Stimulated activated CD4-positive, alpha-beta T cell treated with anti-CD3 and anti-CD28 coated beads, Interleukin-1b, Interleukin-23, amount 100 ng/mL, for 1 hour (primary cell): ENCODE measurements at places on chromosomes 12 and 14.

DNA sequence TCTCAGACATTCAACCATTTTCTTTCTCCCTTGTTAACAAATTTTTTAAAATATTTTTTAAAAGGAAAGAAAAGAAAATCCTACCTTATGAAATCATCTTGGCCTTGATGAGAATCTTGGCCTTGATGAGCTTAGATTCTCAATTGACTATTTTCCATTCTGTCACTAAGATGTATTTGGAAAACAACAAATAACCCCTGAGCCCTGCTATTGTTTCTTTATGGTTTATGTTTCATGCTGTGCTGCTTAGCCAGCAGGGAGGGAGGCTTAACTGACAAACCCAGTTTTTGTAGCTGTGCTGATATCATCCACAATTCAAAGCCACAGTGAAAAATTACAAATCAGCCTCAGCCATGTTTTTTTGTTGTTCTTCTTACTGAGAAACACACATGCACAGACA is 404.1 kb downstream of the RAD51B start:
- DNase-seq: no peak

- no peak for DNase-seq
These were observed 17.8 kb downstream of the SLC38A2 start for GRCh38 chr12:46354802-46355199.

- no peak for DNase-seq
These were observed 281.0 kb upstream of the RGS6 start for GRCh38 chr14:71651228-71651627.

- no peak for DNase-seq
These were observed 720.1 kb upstream of the TMEM132C start for GRCh38 chr12:127546721-127547505.

GRCh38 chr12:44464180-44464579 is 411.9 kb downstream of the NELL2 start:
- no peak for DNase-seq

DNA sequence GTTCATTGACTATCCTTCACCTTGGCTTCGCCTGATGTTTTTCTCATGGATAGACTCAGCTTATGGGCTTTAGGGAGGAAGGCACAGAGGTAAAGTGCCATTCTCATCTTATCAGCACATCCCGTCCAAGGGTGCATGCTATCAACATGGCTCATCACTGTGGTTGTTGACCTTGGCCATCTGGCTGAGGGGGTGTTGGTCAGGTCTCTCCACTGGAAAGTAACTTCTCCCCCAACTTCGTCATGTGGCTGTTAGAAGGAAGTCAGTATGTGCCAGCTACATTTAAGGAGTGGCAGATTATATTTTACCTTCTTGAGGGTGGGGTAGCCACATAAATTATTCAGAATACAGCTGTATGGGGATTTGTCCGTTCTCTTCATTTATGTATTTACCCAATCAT is 68.9 kb downstream of the EML1 start:
- no peak for DNase-seq

DNA sequence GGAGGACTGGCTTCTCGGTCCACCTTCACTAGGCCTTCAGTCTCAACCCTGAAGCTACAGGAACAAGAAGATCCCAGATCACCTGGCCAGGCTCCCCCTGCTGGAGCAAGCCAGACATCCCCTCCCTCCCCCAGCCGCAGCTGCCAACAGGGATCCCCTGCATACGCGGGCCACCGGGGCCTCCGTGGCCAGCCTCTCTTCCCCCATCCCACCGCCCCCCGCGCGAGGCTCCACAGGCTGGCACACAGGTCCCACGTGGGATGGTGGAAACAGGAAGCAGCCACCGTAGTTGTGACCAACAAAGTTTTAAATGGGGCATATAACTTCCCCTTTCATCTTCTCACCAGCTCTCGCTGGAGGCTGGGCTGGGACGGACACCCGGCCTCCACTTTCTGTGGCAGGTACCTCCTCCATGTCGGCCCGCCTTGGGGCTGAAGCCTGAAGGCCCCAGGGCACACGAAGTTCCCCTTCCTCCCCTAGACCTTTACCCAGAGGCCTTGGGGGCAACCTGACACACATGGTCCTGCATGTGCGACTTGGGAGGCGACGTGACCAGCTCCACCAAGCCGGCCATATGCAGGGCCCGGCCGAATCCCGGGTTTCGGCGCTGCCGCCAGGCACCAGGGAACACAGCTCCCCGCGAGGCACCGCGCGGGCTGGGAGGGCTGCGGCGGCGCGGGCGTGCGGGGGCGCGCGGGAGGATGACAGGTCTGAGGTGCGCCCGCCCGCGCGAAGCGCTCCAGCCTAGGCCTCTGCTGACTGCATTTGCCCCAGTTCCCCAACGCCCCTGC is 44.4 kb upstream of the PNMA1 start:
- no peak for DNase-seq

DNA sequence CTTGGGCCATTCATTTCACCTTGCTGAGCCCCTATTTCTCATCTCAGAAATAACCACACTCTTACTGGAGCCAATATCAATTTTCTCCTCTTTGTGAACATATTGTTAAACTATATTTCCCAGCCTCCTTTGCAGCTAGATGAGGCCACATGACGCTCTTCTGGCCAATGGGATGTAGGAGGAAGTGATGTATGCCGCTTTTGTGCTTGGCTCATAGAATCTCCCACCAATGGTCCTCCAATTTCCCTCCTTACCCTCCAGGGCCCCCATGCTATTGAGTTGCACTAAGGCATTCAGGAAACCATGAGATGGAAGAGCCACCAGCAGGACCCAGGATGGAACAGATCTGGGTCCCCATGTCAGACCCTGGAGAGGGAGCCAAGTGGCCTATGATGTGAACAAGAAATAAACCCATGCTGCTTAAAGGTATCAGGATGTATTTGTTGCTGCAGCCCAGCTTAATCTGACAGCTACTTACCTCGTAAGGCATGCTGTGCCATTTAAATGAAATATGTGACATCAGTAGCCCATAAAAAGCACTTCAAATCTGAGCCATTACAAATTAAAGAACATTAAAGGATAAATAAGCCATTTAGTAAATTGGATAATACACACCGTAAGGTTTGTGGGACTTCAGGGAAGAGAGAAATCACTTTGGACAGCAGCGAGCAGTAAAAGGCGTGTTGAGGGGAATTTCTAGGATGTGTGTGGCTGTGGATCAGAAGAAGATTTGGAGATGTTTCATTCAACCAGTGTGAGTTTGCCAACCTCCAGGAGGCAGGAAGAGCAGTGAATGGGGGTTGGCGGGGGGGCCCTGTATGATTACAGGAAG is 24.4 kb upstream of the BDKRB2 start:
- no peak for DNase-seq

DNA sequence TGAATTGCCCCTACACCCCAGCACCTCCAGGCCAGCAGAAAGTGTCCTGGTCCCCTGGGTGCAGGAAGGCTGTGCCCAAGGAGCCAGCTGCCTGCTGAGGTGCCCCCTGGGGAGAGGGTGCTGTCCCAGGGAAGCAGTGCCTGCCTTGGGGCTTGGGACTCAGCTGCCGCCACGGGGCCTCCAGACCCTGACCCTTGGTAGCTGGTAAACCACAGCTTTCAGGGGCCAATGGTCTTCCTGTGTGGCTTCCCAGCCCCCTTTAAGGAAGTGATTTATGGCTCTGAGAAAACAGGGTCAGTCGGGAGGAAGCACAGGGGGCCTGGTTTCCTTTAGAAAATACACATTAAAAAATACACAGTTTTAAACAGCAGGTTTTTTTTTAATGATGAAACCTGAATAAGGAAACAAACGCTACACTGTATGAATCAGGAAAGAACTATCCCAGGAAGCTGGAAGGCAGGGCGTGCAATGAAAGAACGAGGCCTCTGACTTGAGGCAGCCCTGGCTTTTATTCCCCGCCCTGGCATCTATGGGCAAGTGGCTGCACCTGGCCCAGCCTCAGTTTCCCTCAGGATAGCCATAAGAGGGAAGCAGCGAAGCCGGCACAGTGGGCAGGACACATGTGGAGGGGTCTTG is 40.6 kb upstream of the EML1 start:
- no peak for DNase-seq

DNA sequence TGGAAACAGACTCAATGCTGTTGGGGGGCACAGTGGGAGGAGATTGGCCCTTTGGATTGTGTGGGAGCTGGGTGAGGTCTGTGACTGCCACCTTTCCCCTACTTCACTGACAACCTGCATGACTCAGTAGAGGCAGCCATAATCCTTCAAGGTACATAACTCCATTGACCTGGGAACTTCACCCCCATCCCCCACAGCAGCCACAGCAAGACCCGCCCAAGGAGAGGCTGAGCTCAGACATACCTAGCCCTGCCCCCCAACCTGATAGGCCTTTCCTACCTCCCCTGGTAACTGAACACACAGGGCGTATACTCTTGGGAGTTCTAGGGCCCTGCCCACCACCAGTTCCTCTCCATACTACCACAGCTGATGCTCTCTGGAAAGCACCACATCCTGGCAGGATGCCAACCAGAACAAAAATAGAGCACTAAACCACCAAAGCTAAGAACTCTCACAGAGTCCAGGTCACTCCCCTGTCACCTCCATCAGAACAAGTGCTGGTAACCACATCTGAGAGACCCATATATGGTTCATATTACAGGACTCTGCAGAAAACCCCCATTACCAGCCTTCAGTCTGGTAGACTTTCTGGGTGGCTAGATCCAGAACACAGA is 703.9 kb downstream of the FSCB start:
- no peak for DNase-seq

DNA sequence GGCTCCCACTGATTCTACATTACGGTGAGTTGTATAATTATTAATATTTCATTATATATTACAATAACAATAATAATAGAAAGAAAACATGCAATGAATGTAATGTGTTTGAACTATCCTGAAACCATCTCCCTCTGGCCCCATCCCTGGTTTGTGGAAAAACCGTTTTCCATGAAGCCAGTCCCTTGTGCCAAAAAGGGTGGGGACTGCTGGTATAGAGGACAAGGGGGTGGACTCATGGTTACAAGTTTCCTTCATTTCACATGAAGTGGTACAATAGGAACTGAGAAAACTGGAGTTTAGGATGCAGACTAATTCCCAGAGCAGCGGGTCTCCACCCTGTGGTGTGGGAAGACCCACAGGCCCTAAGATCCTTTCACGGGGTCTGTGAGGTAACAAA is 3.0 kb upstream of the C1RL start:
- no peak for DNase-seq

GRCh38 chr12:6341417-6342139 is at the start of gene TNFRSF1A:
Gene TNFRSF1A, minus strand, starts transcription at chr12:6342076. Its CDS starts 262 bp downstream, at chr12:6341814.
- no peak for DNase-seq

GRCh38 chr12:116703214-116703795 is 34.6 kb downstream of the SPRING1 start:
- DNase-seq: peak; percentile 47

GRCh38 chr14:32224737-32225377 is 21.8 kb upstream of the RNU6-8 start:
- no peak for DNase-seq

DNA sequence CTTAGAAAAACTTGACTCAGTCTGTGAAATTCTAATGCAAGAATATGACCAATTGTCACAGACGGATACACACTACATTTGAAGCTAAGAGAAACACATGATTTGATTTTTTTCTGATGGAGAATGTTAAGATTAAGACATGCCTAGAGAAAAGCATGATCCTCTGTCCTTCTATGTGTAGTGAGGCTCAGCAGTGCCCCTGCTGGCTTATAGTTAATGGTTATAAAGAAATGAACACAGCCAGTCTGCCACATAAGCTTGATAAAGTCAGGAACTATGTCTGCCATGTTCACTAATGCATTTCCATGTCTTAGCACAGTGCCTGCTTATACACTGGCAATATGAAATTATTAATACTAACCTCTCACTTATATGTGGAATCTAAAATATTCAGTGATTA is 168.1 kb upstream of the DAAM1 start:
- no peak for DNase-seq

DNA sequence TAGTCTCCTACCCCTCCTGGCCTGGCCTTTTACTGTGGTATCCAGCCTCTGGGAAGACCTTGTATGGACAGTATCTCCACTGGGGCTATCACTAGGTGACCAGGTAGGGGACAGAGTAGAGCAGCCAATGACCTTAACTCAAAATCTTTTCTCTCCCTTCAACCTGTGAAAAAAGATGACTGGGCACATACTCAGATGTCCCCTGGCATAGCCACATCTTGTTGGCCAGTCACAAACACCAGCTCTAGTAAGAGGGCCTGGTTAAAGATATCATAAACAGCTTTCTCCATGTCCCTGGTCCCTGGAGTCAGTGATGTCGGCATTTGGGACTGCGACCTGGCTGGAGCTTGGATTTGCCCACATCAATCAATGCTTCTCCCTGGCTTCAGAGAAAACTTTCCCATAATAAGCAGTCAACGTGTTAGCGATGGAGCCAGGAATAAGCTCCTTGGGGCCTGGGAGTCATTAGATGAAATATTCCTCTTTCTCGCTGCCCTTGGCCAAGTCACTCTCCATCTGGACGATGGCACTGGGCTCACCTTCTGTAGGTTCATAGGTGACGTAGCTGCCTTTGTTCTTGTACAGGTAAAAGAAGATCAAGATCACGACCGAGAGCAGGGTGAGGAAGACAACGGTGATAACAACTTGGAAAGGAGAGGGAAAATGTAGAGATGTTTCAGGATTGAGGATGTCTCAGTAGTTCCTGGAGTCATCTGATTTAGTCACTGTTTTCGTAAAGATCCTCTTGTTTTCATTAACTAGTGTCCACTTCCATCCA is 7.0 kb downstream of the DAZAP2 start:
- DNase-seq: no peak

GRCh38 chr14:70595443-70596185 is 4.8 kb downstream of the MED6 start:
- DNase-seq: no peak

- DNase-seq: no peak
These were observed 39.2 kb downstream of the NPAS3 start for GRCh38 chr14:32977913-32978312.

- no peak for DNase-seq
These were observed 10.4 kb downstream of the KRT83 start for GRCh38 chr12:52310622-52311284.

DNA sequence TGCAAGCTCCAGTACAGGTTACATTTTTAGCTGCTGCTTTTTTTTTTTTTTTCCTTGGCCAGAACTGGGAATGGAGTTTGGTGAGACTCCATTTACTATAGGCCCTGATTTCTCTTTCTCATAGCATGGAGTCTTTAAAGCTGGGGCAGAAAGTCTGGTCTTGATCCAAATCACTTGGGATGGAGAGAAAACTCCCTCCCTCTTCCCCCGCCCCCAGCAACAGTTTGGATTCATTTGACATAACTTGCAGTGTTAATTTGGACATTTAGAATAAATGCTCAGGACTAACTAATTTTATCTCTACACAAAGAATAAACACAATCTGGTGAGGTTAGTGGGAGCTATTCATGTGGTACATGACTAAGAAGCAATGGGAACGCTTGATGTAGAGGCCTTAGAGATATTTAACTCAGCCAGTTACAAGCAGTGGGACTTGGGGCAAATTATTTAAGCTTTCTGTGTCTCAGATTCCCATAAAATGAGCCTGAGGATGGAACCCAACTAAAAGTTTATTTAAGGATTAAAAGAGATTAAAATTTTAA is 107.3 kb upstream of the ARHGAP5 start:
- DNase-seq: no peak
